ENCODE measurements at places on chromosomes 13 and 19.

GRCh38 chr13:98467263-98467985 is 109.5 kb downstream of the STK24 start:
- DNase-seq, result no peak

DNA sequence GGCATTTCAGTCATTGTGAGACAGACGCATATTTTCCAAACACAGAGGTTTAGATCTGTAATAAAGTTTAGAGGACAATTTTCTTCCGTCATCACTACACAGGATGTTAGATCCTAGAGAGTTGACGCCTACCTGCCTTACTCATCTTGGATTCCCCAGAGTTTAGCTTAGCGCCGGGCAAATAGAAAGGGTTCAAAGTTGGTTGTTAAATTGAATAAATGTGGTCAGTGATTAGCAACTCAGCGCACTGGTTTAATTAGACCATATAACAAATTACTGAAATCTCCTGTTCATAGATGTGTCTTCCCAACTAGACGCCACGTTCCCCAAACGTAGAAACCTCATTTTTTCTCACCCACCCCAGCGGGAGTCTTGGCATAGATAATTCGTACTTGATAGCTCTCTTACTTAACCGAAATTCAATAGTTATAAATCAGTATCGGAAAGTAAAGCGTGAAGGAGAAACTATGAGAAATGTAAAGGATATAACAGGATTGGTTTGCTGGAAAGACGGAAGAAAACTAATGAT is 726 bp upstream of the UFM1 start:
- DNase-seq, result no peak

GRCh38 chr13:77678691-77679235 is 18.7 kb upstream of the SLAIN1 start:
- DNase-seq, result no peak

DNA sequence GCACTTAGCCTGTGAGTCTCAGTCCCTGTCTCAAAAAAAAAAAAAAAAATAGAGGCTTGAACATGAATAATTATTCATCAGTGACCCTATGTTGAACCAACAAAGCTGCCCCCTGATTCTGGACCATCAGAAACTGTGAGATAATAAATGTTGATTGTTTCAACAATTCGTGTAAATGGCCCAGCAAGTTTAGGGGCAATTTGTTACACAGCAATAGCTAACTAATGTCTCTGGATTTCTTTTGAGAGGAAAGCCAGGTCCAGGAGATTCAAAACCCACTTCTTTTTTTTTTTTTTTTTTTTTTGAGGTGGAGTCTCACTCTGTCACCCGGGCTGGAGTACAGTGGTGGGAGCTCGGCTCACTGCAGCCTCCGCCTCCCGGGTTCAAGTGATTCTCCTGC is 12.5 kb upstream of the TLE6 start:
- DNase-seq, result no peak

DNA sequence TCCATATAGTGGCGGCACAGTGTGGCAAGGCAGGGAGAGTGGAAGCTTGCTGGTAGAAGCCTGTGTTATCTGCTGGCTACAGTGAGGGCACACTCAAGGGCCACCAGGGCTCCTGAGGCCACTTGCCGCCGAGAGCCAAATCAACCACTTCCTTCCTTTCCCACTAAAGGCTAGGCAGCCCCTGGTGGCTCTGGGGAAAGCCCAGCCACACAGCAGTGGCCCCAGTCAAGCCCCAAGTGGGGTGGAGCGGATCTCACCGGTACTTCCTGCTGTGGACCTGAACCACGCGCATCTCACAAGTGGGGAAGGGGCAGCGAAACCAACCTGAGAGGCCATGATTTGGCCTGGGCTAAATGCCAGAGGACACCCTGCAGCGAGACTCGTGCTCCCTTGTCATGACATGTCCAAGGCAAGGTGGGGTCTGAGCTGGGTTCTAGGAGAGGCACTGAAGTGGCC is 21.9 kb upstream of the SLC35E1 start:
- peak; percentile 52 for DNase-seq
